ENCODE measurements at places on chromosomes 1 and 21. TPM values are rescaled to one million over a fixed set of nuclear protein-coding genes. Genes with fewer than 3 reads are reported as not detected.

DNA sequence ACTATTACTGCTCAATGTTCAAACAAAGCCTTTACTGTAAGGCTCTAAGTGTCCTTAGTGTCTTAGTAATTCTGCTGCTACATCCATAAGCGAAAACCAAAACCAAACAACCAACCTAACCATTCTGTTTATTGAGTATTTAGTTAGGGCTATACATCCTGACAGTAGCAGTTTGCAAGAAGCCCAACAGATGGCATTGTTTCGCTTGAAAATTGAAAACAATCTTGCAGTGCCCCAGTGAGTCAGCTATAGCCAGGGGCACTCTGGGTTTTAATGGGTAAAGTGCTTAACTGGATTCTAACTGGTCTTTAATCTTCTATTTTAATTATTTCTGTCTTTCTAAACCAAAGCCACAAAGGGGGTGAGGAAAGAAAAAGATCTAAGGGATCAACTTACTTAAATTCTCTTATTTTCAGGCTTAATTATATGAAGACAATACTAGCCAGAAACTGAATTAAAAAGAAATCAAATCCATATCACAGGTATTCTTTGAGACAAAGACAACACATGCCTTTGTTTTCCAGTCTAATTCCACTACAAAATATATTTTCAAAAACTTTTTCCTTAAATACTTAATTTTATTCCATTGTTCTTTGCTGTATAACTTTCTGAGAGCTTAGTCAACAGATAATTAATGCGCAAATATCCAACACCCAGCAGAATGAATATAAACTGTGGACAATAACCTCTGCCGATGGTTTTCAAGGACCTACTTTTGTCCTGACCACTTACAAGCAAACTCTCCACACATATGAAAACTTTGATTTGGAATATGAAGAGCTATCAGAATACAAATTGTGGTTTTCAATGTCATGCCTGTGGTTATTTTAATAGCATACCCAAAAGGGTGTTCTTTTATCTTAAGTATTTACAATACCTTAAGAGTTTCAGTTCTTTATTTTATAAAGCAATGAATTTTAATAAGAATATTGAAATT lies 15.2 kb downstream of the POGZ start:
- DNase-seq = no peak

- DNase-seq = no peak
Measured at GRCh38 chr21:33115631-33116510, 45.9 kb downstream of the OLIG1 start.

DNA sequence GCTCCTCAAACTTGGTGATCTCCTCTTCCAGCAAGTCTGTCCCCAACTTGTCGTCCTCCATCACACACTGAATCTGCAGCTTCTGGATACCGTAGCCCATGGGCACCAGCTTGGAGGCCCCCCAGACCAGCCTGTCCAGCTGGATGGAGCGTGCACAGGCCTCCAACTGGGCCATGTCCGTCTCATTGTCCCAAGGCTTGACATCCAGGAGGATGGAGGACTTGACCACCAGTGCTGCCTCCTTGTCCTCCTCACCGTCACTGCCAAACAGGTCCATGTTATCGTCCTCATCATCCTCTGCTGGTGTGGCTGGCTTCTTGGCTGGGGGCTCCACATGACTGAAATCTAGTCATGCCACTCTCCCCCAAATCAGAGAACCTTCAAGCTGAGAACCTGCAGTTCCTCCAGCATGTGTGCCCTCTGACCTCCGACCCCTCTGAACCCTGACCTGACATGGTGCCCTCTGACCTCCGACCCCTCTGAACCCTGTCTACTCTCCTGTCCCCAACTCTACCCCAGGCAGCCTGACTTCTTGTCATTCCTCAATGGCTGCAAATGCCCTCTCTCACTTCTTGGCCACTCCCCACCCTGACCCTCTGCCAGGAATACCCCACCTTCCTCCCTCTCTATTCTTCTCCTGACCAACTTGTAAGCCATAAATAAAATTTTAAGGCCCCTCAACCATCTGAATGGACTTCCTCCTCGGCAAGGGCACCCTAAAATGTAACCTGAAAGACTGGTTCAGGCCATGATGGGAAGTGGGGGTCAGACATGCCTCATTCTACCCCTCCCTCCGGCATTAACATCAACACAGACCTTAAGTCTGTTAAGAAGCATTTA lies 275.7 kb upstream of the C1orf174 start:
- DNase-seq = peak; percentile 42

GRCh38 chr1:224617410-224618355 lies 1.6 kb downstream of the CNIH3 start:
- no peak for DNase-seq

SSR2 gene
- total RNA-seq = 206 TPM

- no peak for DNase-seq
Measured at GRCh38 chr1:88330201-88330600, 353.9 kb upstream of the PKN2 start.

- DNase-seq = no peak
Measured at GRCh38 chr1:159802111-159802510, at the start of gene FCRL6. Gene FCRL6, plus strand, starts transcription at chr1:159802360. Its CDS starts 65 bp downstream, at chr1:159802425.

GRCh38 chr1:163427279-163427678 lies 105.5 kb downstream of the NUF2 start:
- no peak for DNase-seq

GRCh38 chr1:111290630-111291029 lies at the start of gene CHIA:
Gene CHIA, plus strand, starts transcription at chr1:111290851. Its CDS starts 19,617 bp downstream, at chr1:111310468.
- no peak for DNase-seq

DNA sequence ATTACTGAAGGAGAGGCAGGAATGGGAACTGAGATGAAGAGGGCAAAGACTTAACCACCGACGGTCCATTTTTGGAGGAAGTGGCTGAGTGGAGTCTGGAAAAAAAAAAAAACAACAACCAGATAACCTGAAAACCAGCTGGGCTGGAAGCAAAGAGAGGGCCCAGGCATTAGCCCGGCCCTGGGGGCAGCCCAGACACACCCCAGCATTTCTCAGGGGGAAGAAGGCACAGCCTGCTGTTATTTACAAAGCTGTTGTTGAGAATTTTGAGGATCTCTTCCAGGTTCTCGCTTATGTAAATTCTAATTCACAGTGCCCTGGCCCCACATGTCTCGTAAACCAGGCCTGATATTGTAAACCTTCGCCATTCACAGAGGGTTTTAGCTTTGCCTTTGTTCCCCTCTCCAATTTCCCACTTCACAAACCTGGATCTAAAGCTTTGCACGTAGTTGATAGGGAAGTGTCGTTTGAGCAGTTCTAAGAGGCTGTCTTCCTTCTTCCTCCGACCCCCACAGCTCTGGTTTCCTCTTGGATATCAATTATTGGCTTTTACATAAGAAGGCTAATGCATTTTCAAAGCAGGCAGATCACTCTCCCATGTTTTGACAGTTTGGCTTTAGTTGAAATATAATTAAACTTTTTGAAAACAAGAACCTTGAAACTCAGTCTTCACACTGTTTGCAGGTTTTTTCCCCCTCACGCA lies 161.8 kb upstream of the IRF2BP2 start:
- no peak for DNase-seq

GRCh38 chr1:2314803-2315673 lies 76.3 kb downstream of the MORN1 start:
- no peak for DNase-seq

GRCh38 chr1:36542024-36542961 lies 59.6 kb upstream of the CSF3R start:
- no peak for DNase-seq

TNFRSF25 gene
- 4.4 TPM for total RNA-seq

SMYD3 gene
- total RNA-seq = 8.5 TPM

DNA sequence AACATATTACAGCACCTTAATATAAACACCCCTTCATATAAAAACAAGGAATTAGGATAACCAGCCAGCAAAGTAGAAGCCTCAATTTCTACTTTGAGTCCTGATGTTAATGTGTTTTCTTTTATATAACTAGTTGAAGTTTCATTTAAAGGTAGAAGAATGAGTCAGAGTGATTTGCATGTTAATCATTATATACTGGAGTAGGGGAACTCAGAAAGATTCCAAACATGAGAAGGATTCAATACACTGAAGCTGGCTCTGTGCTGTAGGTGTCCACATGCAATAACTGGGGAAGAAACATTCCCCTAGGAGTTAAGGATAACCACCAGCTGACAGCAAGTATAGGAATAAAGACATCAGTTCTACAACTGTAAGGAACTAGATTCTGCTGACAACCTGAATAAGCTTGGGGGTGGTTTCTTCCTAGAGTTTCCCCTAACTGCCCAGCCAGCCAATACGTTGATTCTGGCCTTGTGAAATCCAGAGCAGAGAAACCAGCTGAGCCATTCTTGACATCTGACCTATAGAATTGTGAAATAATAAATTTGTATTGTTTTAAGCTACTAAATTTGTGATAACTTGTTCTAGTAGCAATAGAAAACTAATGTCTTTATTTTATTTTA lies 33.4 kb upstream of the RNPC3 start:
- DNase-seq = no peak

GRCh38 chr1:68188060-68188538 lies 44.2 kb downstream of the WLS start:
- DNase-seq = no peak

DNA sequence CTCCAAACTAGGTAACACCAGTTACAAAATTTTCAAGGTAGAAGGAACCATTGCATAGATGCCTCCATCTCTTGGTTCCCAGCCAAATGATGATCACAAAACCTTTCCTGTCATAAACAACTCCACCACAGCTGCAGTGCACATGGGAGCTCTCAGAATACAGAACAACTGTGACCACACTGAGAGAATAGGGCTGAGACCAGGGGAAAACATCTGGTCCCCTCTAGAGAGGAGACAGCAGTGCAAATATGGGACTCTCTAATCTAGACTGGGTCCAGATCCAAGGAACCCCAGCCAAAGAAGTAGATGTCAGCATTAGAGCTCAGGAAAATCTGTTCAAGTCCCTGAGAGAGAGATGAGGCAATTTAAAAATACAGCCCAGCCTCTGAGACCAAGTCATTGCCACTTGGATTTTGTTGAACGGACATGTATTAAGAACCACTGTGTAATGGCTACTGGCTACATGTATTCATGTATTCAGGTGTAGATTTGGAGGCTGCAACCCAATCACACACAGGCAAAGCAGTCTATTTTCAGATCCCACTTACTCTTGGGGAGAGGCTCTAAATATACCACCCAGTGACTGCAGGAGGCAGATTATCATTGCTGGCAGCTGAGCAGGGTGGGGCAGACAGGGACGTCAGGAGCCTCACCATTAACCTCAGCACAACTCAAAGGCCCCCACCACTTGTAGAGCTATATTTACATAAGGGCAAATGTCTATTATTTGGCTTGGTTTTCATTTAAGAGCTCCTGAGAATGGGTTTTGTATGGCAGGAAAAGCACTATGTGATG lies 7.6 kb upstream of the RXRG start:
- DNase-seq = no peak

DNA sequence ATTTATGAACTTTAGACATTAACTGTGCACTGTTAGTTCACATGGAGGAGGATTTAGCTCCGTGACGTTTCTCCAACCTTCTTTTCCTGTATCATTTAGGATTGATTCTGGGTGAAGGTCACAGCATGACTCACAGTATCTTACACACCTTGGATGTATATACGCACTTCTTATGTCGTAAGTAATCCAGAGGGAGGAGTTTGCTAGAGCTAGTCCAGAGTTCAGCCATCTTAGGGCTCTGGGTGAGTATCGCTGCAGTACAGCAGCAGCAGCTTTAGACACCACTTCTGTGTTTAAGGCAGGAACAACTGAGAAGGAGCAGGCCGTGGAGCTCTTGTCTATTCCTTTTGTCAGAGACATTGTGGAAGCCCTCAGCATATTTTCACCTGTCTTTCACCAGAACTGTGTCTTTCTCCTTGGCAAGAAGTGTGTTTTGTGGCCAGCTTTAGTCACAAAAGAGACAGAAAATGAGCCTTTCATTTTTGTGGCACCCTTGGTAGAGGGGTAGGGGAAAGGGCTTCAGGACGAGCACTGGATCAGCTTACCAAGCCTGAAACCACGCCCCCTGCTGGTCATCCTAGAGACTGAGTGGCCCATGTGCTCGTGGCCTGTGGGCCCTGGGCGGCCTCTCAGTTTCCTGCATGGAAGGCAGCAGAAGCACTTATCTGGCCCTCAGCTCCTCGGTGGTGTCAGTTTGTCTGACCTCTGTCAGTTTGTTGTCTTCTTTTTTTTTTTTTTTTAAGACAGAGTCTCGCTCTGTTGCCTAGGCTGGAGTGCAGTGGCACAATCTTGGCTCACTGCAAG lies 64.0 kb downstream of the ADARB1 start:
- no peak for DNase-seq

GRCh38 chr1:90840352-90840751 lies 123.2 kb upstream of the BARHL2 start:
- DNase-seq = no peak

DNA sequence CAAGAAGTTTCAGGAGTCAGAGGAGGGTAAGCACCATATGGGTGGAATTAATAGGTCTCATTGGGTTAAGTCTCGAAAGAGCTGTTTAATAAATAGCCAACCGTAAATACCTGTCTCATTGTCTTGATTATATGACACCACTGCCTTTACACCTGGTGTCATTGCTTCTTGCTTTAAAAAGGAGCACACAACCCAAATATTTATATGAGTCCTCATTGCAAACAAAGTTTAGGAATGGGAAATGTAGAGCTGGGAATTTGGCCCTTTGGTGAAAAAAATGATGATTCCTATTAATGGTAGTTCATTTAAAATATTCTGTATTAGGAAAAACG lies 2.1 kb downstream of the BACH1 start:
- DNase-seq = no peak

DNA sequence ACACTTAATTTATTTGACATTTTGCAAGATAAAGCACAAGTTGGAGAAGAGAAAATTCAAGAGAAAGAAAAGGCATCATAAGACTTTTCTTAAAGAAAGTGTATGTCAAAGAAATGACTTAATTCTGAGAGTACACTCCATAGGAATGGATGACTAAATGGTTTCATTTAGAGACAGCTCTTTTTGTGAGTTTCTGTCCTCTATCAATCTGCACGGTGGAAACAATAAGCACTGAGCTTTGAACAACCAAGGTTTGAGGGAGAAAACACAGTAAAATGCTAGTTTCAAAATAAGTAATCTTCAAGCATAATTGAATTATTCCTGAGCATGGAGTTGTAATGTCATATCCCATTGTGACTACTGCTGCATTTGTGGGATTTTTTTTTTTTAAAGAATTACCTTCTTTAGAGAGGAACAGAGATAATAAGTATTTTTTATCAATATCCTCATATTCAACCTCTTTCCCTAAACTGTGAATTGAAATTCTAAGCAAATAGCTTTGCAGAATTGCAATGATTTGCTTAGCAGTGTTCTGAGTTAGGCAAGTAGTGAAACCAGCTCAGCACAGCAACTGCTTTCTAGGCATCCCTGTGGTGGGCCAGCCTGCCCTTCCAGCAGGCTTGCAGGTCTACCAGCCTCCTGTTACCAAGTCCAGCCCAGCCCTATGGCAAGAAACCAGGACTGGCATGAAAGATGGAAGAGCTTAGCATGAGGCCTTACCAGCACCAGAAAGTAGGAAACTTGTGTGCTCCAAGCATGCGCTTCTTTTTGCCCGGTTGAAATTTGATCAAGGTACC lies 38.2 kb downstream of the KCNJ6 start:
- DNase-seq = no peak

FAM163A gene
- total RNA-seq = not detected

ADAMTSL4 gene
- total RNA-seq = 21.9 TPM

GRCh38 chr1:26981146-26981846 lies 12.2 kb upstream of the TRNP1 start:
- DNase-seq = no peak

- no peak for DNase-seq
Measured at GRCh38 chr1:2583871-2584351, 2.7 kb upstream of the PRXL2B start.

HTR1D gene
- total RNA-seq = not detected

GRCh38 chr21:23402929-23403520 lies 2204.3 kb downstream of the MRPL39 start:
- no peak for DNase-seq

GRCh38 chr1:21901473-21901847 lies 35.6 kb downstream of the HSPG2 start:
- DNase-seq = peak; percentile 69

All from right atrium auricular region (tissue), 2 donors.